ENCODE measurements at places on chromosomes 3 and 15.
A peak's percentile ranks its signal among the peaks of the same experiment; 100 is the strongest.

DNA sequence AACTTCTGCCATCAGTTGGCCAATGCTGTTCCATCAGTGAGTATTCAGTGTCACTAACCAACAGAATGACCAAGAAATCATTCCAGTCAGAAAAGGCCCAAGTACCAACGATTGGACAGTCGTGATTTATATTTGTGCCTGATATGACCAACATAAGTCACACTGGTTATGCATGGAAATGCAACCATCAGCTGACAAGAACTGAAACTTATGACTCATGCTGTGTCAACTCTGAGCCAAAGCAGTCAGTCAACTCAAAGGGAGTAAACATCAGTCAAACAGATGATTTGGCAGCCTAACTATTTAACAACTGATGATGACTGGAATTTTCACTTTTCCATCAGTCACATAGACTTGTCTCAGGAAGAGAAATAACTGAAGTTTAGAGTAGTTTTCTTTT is 142.4 kb downstream of the ANXA2 start:
- no peak for DNase-seq

GRCh38 chr3:46693038-46693891 is at the start of gene ALS2CL:
TSS of gene ALS2CL (minus strand) at chr3:46693679. CDS start at chr3:46689440, 4,239 bp downstream.
- DNase-seq = no peak

- DNase-seq = no peak
Measured at GRCh38 chr15:26095710-26096330, 232.7 kb upstream of the ATP10A start.

DNA sequence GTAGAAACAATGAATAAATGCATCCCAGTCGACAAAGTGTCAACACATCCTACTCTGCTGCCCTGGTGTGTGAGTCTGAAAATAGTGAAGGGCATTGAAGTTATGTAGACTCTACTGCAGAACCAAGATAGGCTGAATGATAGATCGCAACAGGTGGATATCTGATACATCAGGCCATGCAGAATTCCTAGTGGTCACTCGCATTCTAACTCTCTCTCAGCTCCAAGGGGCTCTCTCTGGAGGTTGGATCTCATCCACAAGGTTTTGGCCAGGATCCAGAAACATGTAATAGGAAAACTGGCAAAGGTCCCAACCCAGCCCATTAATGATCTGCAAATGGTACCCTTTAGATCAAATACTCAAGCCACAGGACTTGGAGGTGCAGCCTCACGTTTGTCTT is 514.1 kb downstream of the MAGI1 start:
- peak; percentile 76 for DNase-seq

DNA sequence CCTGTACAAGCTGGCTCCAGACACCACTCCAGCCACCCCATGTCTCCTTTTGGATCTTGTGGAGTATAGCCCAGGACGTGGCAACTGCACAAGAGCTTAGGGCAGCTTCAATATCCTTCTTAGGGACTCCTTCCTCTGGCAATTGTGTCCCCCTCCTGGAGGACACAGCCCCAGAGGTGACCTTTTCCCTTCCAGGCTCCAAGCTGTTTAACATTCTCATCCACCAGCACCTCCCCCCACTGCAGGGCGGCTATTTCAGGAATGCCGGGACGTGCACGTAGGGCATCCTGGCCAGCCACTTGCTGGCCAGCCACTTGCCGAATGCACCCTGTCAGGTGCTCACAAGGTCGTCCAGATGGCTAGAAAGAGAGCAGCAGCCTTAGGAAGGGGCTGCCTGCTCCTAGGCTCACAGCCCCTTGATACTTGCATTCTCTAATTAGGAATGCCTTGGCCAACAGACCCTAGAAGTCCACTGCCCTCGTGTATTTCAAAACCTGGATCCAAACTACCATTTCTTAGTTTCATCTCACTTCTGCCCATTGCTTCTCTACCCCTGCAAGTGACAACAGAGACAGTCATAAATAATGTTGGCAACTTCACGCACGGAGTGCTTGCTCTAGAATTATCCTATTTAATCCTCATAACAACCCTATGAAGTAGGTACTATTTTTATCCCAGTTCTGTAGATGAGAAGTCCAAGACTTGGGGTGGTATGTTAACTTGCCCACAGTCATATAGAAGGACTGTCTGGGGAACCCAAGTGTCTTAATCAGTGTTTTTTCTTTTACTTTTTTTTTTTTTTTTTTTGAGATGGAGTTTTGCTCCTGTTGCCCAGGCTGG is 24.5 kb upstream of the IDH2 start:
- no peak for DNase-seq

DNA sequence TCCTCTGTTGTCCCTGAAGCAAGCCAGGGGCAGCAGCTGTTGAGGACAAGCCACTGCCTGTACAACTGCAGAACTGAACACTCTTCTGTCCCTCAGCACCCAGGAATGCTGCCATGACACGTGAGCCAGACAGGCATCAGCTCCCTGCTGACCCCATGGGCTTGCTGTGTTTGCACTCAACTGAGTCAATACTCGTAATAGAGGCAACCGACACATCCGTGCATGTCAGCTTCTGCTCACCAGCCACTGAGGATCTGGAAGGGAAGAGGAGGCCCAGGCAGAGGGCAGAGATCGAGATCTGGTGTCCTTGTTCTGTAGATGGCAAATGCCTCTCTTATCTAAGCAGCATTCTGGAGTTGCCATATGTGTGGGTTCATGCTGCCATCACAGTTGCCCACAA is 54.3 kb upstream of the SEC61A1 start:
- DNase-seq = peak; percentile 15

DNA sequence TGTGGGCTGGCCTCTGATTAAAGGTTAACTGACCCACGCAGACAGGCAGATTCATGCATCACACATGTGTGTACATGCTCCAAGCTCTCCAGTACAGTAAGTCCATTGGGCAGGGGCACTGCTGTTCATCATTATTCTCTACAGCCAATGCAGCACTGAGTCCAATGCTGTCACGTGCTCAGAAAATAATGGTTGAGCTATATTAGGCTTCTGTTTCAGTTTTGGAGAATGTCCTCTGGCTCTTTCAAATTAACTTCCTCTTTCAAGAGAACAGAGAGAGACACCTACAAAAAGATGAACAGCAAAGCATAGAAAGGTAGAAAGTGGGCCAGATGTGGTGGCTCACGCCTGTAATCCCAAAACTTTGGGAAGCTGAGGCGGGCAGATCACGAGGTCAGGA is 202.6 kb downstream of the MEX3B start:
- DNase-seq = no peak

- no peak for DNase-seq
Measured at GRCh38 chr3:72614394-72615074, 233.7 kb downstream of the SHQ1 start.

DNA sequence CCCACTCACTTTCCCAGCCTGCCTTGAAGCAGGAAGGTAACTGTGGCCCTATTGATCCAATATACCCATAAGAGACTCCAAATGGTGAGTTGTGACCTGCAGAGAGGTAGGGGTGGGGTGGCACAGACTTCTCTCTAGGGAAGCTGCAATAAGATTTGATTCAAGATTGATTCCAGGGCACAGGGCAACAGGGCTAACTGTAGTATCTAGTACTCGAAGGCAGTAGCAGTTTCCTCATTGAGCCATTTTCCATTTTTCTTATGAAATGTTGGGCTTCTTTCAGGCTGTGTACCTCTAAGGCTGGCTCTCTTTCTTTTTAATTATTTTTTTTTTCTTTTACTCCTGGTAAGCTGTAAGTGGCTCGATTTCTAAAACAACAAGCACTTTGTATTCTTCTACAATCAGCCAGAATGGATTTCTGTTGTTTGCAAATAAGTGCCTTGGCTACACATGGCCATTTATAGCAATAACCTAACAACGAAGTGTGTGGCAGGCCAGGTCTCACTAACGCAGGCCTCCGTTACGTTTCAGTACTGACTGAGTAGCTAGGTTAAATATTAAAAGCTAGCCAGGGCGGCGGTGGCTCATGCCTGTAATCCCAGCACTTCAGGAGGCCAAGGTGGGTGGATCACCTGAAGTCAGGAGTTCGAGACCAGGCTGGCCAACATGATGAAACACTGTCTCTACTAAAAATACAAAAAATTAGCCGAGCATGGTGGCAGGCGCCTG is 19.3 kb downstream of the CCDC12 start:
- DNase-seq = no peak

DNA sequence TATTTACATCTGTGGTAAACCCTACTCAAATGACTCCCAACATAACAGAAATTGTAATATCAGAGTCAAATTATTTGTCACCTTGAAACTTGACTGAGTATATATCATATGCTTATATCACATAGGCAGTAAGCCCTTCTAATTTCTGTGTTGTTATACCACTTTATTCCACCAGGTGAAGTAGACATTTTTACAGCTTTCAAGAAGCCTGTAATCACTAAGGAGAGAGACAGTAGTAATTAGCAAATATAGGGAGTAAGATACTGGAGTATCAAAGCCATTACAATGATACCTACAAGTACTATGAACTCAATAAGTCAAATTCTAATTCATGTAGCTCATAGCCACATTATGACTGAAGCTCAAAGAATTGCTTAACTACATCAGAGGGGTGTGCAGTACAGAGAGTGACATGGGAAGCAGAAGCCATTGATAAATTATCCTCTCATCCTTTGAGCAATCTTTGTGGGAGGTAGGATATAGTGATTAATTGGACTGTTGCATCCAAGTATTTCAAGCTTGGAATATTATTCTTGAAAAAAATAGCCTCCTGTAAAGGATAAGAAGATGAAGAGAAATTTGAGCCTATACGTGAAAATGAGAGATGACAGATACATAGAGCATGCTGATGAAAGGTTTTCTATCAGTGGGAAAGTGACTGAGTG is 1005.9 kb downstream of the ZPLD1 start:
- DNase-seq = no peak

- no peak for DNase-seq
Measured at GRCh38 chr15:62068071-62068809, 1.5 kb downstream of the C2CD4A start.

DNA sequence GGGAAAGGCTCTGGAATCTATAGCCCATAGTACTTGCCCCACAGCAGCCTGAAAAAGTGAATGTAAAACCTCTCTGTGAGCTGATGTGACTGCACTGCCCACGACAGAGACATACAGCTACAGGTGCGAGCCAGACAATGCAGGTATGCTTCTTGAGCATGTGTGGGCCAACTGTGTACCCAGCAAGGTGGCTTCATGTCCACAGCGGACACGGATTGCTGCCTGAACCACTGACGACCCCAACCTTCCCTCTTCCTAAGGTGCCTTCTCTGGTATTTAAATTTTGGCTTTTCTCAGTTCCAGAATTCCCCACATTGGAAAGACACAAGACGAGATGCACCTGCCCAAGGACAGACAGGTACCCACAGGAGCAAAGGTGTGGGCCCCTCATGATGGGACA is 65.8 kb downstream of the SCN5A start:
- DNase-seq = no peak

DNA sequence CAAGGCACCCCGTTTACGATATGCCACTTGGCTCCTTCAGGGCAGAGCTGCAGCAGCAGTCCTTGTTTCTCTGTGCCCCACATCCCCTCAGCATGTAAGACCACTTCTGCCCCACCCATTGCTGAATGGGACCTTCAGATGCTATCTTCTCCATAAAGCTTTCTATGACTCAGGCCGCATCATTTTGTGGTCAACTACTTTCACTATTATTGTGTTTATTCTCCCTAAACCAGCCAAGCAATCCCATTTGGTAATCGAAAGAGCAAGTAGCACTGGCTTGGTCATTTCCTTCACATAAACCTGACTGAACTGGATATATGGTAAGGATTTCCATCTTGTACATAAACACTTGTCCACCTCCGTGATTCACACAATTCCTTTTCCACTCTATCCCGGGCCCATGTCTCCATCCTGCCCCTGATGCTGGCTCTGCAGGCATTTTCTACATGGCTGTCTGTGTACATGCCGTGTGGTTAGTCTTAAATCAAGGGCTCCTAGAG is 25.7 kb downstream of the LIPC start:
- DNase-seq = no peak

GRCh38 chr3:46399557-46399956 is 7.3 kb downstream of the CCR5AS start:
- no peak for DNase-seq

- DNase-seq = no peak
Measured at GRCh38 chr3:10025205-10026083, 793 bp upstream of the FANCD2 start.

- DNase-seq = no peak
Measured at GRCh38 chr15:94295275-94295674, 63.9 kb downstream of the MCTP2 start.

- no peak for DNase-seq
Measured at GRCh38 chr3:164912916-164913315, 165.4 kb downstream of the SI start.

DNA sequence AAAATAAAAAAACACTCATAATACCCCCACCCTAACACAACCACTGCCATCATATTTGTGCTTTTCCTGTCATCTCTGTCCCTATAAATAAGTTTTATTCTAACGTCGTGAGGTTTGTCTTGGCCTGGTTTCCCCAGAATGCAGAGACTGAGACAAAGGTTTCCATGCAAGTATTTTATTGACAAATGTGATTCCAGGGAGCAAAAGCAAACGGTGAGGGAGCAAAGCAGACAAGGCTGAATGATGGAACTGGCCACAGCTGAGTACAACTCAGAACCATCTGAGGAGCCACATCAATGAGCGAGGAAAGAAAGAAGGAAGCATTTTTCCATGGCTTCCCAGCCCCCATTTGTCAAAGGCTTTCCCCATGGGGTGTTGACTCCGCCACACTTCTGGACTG is 37.7 kb upstream of the LARS2 start:
- DNase-seq = no peak

DNA sequence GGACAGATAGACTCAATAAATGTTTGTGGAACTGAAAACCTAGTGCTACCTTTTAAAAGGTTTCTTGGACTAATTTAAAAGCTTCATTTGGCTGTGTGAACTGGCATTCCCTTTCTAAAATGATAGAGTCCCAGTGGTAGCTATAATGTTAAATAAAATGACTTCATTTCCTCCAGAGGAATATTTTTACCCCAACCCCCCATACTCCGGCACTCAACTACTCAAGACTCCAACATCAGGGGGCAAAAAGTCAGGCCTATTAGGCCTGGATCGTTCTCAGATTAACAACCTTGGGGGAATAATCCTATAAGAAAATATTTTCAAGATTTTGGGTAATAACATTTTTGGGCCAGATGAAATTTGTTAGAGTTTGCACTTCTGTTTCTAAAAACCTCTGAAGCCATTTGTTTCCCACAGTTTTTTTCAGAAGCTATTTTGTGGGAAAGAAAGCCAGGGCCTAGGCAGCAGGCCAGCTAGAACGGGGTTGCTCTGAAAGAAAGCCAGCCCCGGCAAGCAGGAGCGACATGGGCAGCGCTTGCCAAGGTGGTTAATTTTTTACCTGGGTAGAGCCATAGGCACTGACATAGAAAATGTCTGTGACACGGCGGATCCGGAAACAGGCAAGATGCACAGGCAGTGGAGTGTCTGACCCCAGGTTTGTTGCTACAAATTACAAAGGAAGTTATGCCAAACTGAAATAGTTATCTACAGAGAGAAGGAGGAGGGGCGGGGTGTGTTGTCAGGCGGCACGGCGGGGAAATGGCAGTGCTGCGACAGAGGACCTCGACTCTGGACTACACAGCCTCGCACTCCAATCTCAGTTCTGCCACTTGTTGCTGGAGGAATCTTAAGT is 84.6 kb downstream of the MAGI1 start:
- no peak for DNase-seq

DNA sequence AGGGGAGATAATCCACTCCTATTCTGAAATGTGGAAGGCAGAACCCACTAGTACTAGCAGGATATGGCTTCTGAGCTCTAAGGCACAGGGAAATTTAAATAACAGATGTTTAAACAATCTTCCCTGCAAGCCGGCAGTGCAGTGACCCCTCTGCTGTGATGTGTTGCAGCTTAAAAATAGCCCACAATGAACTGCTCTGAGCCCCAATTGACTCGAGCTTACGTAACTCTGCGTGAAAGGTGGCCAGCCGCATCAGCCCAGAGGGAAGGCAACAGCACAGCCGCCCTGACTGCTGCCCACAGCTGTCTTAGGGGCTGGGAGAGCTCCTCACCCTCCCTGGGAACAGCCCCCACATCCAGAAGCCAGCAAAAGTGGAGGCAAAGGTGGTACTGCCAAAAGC is 12.5 kb upstream of the CAMKV start:
- DNase-seq = no peak

Measured in NCI-H1092 (cell line).